ENCODE measurements at places on chromosomes 12 and 14.
A peak's percentile ranks its signal among the peaks of the same experiment; 100 is the strongest.

DNA sequence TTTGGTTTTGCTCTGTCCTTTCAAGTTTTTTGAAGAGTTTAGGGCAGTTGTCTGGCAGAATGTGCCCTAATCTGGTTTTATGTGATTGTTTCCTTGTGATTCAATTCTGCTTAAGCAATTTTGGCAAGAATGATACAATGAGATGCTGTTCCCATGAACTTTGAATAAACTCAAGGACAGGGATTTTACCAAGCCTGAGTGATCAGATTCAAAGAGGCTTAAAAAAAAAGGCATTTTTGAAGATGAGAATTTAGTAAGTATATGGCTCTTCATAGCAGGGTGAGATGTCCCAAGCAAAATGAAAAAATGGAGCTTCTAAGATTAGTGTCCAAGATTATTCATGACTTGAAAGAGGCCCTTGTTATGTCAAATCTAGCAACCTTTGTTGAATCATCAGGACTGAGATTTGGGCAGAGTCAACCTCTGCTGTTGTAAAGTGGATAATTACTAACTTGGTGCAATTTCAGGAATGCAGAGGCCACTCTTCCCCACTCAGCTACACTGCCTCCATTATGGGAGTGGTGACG, 180.6 kb upstream of the NUDT4 start:
- no peak for DNase-seq

DNA sequence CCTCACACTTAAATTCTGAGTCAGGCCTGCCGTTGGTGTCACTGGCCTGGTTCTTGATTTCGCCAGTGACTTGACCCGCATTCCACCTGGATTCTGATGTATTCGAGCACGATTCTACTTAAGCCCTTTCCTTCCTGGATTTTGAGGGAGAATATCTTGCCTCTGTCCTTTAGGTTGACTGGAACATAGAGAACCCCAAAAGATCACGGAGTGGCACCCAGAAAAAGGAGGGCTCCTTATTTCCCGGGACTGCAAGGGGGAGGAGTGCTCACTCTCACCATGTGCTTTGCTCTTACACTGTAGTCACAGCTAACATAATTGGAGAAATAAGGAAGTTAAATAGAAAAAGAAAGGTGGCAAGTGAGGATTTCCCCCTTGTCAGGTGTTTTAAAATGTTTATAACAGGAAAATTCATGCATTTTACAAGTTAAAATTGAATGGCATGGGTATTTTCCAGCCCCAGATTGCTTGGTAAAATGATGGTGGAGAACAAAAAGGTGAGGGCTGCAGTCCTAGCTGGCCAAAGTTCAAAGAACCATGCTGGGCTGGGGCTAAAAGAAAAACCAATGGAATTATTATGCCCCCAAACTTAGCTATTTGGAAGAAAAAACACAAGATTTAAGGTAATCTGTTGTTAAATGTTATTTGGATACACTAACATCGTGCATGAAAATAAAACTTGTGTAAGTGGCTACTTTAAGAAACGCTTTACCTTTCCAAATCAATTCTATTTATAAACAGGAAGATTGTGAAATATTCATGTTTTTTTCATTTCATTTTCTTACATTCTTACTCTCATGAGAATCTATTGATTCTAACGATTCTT, 8.9 kb downstream of the FOXA1 start:
- no peak for DNase-seq

GRCh38 chr12:126069549-126070165, 1004.4 kb downstream of the AACS start:
- no peak for DNase-seq

DNA sequence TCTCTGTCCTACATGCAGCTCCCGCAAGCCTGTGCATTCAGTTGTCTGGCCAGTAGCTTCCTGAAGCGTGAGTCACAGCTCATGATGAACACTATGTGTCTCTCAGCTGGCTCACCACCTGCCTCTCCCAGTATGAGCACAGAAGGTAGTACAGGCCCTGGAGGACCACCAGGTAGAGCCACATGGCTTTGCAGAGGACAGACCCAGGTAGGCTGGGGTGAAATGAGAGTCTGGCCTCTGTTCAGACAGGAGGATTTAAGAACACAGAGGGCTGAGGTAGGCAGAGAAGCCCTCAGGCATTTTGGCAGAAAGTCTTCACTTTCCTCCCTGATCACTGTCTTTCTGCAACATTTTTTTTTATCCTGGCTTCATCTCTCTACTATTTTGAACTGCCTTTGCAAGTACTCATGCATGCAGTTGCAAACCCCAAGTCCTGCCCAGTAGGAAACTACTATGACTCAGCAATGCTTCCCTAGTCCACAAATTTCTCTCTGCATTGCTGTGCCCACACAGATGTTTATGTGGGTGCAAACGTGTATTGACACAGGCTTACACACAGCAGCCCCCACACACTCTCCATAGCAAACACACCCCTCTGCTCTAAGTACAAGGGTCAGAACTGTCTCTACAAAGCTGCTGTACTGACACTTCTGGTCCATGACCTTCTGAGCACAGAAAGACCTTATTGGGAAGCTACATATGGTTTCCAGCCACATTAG, 7.2 kb upstream of the SDR9C7 start:
- DNase-seq: no peak

DNA sequence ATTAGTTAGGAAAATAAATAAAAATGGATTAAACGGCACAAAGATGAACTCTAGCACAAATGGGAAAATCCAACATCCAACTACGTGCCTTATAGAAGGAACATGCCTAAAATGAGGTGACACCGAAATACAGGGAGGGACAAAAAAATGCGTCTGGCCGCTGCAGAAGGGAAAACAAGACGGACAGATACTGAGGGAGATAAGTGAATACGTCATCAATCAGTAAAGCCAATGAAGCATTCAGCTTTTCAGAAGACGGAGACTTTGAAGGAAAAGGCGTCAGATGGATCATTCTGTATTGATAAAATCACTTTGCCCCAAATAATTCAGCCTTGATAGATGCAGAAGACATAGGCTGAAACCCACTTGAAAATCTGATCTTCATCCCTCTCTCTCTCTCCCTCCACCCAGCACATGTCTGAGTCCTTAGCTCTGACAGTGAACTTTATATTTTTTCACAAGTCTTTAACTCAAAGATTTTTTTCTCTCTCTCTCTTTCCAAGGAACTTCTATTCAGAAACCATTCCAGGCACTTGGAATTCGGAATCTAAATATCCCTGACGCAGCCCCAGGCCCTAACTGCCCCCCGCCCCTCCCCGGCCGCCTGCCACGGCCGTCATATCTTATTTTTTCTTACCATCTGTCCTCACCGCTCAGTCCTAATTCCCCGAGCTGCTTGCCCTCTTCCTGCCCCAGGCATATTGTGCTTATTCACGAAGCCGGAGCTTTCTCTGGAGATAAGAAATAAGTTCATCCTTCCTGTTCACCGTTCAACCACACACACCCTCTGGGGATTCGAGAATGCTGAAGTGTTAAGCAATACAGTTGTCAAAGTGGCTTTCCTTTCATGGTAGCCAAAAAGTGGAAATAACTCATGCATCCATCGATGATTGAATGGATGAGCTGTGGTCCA, 35.5 kb upstream of the RFLNA start:
- DNase-seq: no peak

DNA sequence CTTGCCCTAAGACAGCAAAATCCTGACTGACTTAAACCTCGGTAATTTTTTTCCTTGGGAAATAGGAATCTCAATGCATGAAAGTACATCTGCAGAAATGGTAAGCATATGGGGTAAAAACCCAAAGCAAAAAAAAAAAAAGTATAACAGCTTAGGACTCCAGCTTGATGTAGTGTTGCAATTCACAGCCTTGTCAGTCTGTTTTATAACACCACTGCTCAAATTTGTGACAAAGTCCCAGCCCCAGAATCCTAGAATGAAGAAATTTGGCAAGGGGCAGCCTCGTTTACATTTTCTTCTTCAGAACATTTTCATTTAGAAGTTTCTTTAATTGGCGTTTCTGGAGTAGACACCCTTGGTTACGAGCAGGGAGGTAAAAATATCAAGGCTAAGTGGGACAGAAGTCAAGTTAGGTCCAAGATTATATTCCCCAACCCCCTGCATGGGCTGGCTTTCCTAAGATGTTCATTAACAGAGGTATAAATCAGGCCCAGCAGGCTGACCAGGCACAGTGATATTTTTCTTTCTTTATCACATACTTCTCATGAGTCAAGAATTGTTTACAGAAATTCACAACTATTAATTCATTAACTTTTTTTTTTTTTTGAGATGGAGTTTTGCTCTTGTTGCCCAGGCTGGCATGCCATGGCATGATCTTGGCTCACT, 424.0 kb downstream of the RMST start:
- DNase-seq: no peak

DNA sequence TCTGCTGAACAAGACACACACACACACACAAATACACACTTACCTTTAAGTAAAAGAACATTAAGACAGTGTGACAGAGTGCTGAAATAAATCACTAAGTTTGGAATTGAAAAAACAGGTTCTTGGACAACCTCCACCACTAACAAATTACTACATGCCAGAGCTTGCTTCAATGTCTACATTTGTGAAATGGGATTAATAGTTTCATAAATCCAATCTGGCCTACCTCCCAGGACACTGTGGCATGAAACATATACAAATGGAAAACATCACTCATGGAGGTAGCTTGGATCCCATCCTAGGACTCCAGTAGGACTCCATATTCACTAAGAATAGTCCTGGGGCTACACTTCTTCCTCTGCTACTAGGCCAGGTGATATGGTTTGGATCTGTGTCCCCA, 8.2 kb upstream of the CCDC60 start:
- DNase-seq: no peak

DNA sequence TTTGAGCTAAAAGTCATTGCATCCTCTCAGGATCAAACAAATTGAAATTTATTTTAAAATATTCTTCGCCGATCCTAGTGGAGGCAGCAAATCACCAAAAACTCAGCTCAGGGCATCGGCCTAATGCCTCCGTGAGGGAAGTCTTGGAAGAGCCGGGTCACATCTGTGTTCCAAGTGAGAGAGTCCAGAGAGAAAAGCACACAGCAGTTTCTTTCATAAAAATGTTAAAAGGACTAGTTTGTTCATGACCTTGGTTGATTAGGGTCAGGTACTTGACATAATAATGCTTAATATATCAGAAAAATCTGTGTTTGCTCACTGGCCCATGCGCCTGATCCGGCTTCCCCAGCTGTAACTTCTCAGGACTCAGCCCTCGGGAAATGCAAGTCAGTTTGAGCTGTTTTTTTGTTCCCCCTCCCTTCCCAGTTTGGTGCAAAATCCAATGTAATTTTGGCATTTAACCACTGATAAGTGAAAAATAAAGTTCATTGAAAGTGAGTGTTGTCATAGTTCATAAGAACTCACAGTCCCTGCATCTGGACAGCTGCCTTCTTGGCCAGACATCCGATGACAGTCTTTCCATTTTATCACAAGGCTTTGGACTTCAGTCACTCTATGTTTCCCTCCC, 161.7 kb downstream of the CAND1 start:
- DNase-seq: no peak

- DNase-seq: no peak
Measured at GRCh38 chr14:25953532-25954139, 644.2 kb downstream of the NOVA1 start.

GRCh38 chr14:93970585-93970964, 5.8 kb downstream of the ASB2 start:
- peak; percentile 69 for DNase-seq

DNA sequence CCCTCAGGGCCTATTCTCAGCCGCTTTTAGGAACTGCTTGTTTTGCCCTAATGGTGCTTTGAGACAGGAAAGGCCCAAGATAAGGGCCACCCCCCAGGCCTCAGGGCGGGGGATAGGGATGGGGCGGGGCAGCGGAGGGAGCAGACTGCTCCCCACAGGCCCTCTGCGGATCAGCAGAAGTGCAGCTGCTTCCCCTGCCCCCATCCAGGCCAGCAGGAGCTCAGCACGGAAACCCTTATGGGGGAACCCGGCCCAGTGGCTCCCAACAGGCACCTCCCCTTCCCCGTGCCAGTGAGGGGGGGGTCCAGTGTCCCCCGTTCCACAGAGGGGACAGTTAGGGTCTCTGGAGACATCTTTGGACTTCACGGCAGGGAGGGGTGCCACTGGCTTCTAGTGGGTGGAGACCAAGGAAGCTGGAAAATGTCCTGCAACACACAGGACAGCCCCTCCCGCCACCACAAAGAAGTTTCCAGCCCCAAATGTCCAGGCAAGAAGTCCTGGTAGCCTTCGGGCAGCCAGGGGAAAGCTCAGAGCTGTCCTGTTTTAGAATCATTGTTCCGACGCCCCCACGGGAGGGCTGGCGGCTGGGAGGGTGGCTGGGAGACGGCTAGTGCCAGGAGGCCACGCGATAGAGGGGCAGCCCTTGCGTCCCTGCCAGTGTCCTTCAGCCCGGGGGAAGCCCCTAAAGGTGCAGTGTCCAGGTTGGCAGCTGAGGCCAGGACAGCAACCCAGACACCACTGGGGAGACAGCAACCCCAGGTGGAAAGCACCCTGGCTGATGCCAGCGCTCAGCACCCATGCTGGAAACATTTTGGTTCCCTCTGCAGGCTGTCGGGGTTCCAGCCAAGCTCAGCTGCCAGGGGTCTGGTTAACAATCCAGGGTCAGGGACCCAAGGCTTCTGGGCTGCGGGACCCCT, 10.4 kb upstream of the GPR132 start:
- DNase-seq: no peak

GRCh38 chr12:43069768-43070221, 480.2 kb upstream of the PRICKLE1 start:
- DNase-seq: no peak
